ENCODE measurements at places on chromosomes 12 and 14. TPM values are rescaled to one million over a fixed set of nuclear protein-coding genes. Genes with fewer than 3 reads are reported as not detected.

The POTEG gene
- 0.09 TPM for polyA plus RNA-seq

The OR4E2 gene
- polyA plus RNA-seq, result not detected

The JAG2 gene
- polyA plus RNA-seq, result 10.7 TPM

The TBX3 gene
- 99.3 TPM for polyA plus RNA-seq

The SNX6 gene
- polyA plus RNA-seq, result 130 TPM

The PCED1B gene
- 1.4 TPM for polyA plus RNA-seq

The DBX2 gene
- not detected for polyA plus RNA-seq

The BIN2 gene
- 6.5 TPM for polyA plus RNA-seq

The SPTB gene
- 5.2 TPM for polyA plus RNA-seq

The IAPP gene
- not detected for polyA plus RNA-seq

The BICDL1 gene
- 2.8 TPM for polyA plus RNA-seq

- DNase-seq, result no peak
Observed at GRCh38 chr14:92404421-92404820, 81.5 kb downstream of the SLC24A4 start.

DNA sequence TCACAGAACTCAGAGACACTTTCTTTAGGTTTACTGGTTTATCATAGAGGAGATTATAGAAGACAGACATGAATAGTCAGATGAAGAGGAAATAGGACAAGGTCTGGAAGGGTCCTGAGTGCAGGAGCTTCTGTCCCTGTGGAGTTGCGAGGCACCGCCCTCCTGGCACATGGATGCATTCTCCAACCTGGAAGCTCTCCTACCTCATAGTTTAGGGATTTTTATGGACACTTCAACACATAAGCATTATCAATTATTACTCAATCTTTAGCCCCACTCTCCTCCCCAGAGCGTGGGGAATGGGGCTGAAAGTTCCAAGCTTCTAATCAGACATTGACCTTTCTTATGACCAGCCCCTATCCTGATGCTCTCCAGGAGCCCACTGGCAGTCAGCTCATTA lies 12.6 kb upstream of the KRT7 start:
- no peak for DNase-seq

GRCh38 chr14:51167587-51168214 lies 72.3 kb upstream of the TMX1 start:
- no peak for DNase-seq

DNA sequence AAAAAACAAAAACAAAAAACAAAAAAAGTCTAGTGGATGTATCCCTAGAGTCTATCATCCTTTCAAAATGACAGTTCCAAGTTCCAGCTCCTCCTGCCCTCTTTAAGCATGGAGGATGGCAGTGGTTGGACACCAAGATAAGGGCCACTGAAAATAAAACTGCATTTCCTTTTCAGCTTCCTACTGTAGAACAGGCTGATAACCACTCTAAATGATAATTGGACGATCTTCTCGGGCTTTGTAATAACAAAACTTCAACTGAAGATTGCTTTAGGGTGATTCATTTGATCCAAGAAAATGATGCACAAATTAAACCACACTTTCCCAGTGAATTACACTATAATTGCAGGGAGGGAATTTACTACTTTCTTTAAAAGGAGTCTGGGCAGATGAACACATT lies 42.2 kb upstream of the CRACR2A start:
- no peak for DNase-seq

GRCh38 chr14:75279153-75279762 lies 630 bp downstream of the FOS start:
- DNase-seq, result no peak

DNA sequence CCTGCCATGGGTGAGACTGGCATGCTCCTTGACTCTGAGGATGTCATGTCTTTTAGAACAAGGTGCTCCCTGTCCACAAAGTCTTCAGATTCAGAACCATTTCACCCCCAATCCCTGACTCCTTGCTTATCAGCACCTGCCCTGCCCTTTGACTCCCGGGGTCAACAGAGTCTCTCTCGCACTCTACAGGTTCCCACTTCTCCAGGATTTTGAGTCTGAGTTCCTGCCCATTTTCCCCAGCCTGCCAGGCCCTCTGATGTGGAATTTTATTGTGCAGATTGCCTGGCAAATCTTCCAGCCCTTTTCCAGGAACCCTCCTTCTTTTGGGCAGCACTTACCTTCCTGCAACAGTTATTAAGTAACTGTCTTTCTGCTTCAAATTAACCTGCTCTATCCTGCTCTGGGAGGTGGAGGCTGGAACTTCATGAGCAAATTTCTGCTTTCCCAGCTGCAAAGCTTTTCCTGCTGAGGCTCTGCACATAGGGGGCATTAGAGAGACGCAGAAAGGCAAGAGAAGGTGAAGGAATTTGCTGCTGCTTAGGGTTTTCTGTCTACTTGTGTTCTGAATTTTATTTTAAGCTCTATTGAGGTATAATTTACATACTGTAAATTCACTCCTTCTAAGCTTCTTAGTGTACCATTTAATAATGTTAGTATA lies 259.1 kb downstream of the PCNX1 start:
- peak; percentile 38 for DNase-seq

GRCh38 chr12:16121953-16122352 lies 155.5 kb downstream of the SLC15A5 start:
- DNase-seq, result no peak

GRCh38 chr14:104705340-104706047 lies 16.1 kb downstream of the INF2 start:
- no peak for DNase-seq

DNA sequence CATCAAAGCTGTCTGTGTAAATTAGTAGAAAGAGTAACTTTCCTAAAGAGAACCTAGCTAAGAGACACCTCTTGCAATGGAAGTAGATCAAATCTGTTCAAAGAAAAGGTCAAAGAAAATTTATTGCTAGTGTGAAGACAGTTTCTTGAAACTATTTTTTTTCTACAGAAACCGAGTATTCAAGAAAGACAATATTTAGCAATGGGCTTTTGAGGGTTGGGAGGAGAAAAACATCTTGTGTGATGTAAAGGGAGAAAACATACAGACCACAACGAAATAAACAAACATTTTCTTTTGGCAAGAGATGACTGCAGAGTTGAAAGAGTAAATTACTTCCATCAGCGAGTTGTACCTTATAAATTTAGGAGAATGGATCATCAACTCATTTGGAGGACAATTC lies 24.4 kb downstream of the NKX2-1 start:
- DNase-seq, result no peak

- DNase-seq, result peak; percentile 78
Observed at GRCh38 chr14:103808403-103809001, 38.9 kb downstream of the PPP1R13B start.

DNA sequence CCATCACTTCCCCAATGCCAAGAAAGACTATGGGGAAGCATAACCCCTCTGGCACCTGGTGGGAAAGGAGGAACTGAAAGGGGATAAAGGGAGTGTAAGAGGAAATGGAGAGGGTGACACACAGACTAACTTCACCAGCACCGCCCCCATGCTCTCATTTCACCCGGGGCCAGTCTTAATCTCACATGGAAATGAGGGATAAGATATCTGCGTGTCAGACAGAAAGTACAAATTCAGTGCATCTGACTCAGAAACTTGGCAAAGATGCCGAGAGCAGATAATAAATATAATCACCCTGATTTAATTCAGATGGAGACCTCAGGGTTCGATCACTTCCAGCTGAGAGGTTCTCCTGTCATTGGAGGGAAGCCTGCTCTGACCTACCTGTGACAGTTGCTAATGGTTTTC lies 191.6 kb downstream of the DUSP6 start:
- DNase-seq, result no peak

- DNase-seq, result no peak
Observed at GRCh38 chr12:117388951-117389446, 27.6 kb upstream of the NOS1 start.

GRCh38 chr14:46279327-46279726 lies 372.3 kb downstream of the RPL10L start:
- DNase-seq, result no peak

DNA sequence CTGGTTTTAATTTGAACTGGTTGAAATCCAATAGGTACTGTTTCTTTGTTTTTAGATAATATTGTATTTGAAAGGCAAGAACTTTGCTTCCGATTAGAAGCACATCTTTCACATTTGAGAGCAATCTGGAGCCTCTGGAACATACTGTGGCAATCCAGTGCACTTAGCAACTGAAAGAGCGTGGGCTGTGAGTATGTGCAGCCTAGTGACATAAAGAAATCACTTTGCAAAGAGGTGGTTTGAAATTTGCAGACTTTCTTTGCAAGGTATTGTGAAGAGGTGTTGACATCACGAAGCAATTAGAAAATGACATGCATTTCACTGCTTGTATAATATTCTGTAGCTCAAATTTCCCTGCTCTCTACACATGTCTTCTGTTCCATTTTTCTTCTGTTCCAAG lies 23.5 kb upstream of the CFAP54 start:
- no peak for DNase-seq

- DNase-seq, result no peak
Observed at GRCh38 chr14:96914571-96915128, 117.5 kb downstream of the VRK1 start.

GRCh38 chr12:26251600-26251999 lies 56.2 kb downstream of the SSPN start:
- no peak for DNase-seq

DNA sequence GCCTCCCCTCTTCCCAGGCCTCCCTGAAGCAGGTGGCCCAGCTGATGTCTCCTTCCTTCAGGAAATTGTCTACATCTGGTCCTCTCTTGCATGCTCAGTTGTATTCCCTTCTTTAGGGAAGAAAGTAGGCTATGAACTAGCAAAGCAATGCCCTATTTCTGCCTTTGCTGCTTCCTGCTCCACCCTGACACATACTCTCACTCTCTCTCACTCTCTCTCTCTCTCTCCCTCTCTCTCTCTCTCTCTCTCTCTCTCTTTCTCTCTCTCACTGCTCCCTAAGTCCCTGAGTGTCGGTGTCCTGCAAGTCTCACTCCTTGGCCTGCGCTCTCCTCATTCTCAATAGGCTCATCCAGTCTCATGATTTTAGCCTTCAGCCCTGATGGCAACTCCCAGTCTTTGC lies 19.4 kb upstream of the PARP11 start:
- no peak for DNase-seq

- DNase-seq, result no peak
Observed at GRCh38 chr14:91829511-91829910, 37.8 kb downstream of the TC2N start.

- no peak for DNase-seq
Observed at GRCh38 chr14:96497586-96497985, 4.6 kb upstream of the PAPOLA start.

- peak; percentile 58 for DNase-seq
Observed at GRCh38 chr12:116533343-116534251, 25.6 kb upstream of the MAP1LC3B2 start.

DNA sequence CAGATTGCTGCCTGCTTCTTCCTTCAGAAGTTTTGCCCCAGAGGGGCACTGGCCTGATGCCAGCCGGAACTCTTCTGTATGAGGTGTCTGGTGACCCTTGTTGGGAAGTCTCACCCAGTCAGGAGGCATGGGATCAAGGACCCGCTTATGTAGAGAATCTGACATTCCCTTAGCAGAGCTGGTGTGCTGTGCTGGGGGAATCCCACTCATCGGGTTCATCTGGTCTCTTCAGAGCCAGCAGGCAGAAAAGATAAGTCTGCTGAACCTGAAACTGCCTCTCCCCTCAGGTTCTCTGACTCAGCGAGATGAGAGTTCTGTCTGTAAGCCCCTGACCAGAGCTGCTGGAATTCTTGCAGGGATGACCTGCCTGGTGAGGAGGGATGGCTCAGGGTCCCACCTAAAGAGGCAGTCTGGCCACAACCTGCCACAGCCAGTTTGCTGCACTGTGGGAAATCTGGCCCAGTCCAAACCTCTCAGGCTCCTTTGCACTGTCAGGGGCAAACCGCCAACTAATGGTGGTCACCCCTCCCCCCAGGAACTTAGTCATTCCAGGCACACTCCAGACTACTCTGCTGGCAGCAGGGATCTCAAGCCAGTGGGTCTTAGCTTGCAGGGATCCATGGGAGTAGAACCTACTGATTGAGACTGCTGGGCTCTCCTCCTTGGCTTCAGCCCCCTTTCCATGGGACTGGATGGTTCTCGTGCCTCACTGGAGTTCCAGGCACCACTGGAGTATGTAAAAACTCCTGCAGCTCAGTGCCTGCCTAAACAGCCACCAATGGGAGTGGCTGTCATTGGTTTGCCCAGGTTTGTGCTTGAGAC lies 4.1 kb downstream of the CLEC2D start:
- DNase-seq, result peak; percentile 58

DNA sequence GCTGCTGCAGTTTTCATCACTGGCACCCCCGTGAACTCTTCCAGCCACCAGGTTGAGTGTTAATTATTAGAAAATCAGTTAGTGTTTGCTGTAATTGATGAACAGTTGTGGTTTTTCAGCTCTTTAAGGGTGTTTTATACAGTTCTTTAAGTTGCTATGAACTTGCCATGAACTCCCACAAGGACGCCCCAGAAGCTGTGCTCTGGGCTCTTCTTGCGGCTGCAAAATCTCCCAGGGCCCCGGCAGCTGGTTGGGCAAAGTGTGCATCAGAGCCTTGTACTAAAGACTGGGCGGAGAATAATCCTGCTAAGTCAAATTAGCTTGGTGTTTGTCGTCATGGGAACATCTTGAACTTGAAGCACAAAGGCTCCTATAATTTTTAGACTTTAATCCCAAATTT lies 82.2 kb downstream of the EML1 start:
- DNase-seq, result no peak

All from right lung (tissue), 10 donors.